ENCODE measurements at places on chromosomes 4 and X.

- no peak for DNase-seq
These were observed 16.8 kb downstream of the CPZ start for GRCh38 chr4:8609406-8609805.

DNA sequence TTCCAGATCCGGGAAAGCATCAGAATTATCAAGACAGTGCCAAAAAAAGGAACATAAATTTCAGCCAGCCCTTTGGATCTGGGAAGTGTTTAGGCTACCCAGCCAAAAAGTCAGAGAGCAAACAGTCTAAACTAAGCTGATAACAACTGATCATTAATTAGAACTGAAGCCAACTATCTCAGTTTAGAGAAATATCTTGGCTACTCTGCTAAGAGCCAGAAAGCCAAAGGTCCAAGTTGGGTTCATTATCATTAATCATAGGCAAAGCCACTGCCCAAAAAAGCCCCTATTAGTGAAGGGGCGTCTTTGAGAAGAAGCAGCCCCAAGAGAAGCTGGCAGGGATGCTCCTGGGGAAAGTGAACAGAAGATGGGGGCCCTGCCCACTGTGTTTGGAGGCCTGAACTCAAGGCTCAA, 37.0 kb upstream of the SHISA3 start:
- no peak for DNase-seq

DNA sequence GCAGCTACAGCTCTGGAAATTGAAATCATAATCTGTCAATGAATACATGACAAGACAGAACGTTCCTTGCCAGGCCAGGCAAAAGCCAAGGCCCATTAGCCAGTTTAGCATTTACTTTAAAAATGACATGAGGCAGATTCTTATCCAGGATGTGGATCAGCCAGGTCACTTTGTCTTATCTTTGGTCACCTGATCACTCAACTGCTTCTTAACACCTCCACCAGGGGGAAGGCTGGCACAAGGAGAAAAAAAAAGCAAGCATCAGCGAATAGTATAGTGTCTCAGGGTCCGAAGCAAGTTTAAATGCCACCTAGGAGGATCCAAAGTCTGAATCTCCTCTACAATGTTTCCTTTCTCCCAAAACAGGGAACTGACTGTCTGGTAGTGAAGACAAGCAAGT, 18.8 kb downstream of the ATP1B4 start:
- DNase-seq: peak; percentile 42

DNA sequence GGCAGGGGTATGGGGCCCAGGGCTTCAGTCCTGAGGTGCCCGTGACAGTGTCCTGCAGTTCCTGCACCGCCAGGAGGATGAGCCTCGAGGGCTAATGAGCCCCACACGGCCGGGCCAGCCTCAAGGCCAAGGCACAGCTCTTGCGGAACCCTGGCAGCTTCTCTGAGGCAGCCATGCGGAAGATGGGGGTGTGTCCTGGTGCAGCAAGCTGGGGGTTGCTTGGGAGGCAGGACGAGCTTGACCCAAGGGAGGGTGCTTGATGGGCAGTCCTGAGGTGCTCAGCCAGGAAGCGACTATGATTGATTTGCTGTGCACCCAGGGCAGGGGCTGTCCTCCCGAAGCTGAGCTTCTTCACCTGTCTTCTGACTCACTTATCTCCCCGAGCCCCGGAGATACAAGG, 9.1 kb upstream of the FGFR3 start:
- no peak for DNase-seq

- DNase-seq: no peak
These were observed 6.2 kb downstream of the NCAPG start for GRCh38 chr4:17817027-17817426.

DNA sequence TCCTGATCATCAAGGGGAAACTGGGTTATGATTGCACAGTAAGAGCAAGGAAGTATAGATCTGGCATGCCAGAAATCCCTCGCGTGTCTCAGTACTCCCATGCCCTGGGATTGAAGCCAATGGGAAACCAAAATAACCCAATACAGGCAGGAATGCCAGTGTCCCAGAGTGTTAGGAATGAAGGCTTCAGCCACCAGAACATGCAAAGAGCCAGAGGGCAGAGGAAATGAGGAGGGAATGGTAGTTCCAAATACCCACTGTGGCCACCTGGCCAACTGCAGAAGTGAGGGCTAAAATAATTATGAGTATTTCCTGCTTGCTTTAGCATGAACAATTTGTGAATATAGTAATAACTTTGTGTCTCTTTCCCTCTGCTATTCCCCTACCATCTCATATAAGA, 12.2 kb downstream of the MTNR1A start:
- DNase-seq: no peak

DNA sequence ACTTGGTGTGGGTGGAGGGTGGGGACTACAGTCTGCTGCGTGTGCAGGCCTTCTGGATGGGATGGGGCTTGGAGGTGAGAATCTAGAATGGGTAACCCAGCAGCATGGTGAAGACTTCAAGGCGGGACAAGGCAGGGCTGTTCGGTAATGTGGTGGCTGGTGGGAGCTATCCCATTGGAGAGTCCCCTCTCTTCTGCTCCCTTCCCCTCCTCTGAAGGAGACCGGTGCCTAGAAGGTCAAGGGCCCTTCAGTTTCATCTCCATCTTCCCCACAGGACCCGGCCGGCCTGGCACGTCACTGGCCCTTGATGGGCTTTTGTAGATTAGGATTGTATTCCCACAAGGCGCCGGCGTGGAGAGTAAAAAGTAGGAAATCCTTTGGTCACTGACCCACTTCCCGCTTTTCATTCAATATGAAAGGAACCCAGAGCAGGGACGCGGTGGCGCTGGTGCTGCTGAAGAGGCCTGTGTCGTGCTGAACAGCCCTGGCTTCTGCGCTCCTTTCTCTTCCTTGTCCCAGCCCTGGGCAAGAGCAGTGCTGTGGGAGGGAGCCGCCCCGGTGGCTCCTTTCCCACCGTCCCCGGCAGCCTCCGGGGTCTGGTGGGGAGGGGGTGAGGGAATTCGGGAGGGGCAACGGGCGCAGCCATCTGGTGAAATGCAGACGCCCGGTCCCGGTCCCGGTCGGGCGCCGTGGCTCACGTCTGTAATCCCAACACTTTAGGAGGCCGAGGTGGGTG, 7.3 kb upstream of the HMGB3 start:
- no peak for DNase-seq

GRCh38 chr4:177532358-177532757, 90.1 kb upstream of the AGA start:
- DNase-seq: no peak

- peak; percentile 62 for DNase-seq
These were observed 783 bp downstream of the RBPJ start for GRCh38 chr4:26321373-26322221.

DNA sequence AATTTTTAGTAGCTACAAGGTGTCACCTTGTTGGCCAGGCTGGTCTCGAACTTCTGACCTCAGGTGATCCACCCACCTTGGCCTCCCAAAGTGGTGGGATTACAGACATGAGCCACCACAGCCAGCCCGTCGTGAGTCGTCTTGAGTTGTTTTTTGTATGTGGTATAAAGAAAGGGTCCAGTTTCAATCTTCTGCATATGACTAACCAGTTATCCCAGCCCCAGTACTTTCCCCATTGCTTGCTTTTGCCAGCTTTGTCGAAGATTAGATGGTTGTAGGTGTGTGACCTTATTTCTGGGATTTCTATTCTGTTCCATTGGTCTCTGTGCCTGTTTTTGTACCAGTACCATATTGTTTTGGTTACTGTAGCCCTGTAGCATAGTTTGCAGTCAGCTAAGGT, 105.9 kb downstream of the OR13H1 start:
- DNase-seq: no peak

DNA sequence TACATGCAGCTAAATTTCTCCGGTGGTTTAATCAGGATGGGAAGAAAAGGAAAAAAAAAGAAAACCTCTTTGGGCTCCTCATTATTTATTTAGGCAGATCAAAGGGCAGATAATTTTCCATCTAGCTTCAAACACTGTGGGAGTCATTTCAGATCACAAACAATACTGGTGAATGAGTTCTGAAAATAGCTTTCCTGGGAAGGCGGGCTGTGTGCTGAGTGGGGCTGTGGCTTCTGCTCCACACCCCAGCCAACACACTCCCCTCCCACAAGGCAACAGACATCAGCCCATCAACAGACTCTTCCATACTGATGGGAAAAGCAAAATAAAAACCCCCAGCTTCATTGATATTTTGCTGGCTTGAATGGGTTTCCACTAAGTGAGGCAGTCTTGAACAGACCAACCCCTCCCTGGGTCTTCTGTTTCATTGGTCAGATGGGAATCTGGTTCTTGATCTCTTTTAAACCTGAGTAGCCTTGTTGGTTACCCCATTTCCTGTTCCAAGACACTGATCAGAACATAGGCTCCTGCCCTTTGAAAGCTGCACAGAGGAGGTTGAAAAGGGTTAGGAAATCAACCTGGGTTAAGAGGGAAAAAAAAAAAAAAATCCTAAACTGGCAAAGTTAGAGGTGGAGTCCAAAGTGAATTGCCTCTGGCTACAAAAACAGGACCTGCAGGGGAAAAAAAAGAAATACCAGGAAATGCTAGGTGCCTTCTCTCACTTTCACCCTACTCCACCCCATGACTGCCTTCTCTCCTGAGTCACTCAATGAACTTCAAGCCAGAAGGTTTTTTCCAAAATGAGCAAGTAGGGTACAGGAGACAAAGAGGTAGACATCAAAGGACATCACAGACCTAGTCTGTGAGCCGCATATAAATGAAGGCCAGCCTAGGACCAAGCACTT, 20.0 kb downstream of the AMOT start:
- no peak for DNase-seq

DNA sequence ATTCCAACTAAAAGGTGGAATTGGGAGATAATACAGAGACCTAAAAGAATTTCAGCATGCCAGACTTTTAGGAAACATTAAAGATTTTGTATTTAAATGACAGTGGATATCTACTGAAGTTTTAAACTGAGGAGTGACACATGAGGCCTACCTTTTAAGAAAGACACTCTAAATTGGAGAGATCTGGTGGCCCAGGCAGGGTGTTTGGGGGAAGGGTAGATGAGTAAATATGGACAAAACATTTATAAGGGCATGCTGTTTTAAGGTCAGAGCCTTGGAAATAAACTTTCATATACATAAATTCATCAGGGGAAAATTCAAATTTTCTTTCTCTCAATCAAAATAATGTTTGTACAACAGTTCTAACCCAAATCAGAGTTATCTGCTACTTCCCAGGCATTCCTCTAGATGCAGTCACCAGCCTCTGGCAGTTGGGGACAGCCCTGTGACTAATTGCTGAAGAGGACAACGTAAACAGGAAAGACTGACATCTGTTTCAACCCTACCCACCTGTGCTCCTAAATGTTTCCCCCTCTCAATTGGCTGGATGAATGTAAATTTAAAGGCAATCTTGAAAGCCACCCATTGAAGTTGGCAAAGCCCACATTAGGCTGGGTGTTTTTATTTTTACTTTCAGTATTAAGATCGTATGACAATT, 1646.9 kb upstream of the ADGRL3 start:
- no peak for DNase-seq

GRCh38 chr4:183288955-183289354, 31.1 kb downstream of the CLDN22 start:
- DNase-seq: no peak

DNA sequence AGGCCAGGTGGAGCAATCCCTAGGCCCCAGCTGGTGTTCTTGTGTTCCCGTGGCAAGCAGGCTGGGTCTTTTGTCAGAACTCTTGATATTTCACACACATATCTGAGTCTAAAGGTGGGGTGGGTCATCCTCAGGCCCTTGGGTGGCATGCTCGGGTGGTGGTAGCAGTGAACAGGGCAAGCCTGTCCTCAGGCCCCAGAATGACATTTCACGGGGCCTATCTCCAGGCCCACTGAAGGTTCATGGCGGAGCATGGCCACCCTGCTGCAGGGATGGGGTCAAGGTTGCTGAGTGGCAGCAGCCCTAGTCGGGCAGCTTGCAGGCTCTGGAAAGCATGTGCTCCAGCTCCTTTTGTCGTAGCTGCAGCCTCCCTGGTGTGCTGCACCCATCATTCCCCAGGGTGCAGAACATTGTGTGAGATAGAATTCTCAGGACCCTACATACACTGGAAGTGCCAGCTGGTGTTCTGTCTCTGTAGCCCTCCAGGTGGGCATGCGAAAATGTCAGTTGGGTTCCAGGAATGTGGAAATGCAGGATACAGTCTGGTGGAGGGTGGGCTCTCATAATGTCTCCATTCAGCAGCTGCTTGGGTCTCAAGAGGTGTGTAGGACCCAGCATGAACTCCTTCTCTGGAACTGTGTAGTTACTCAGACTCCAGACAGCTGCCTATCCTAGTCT, 1571.8 kb downstream of the STIM2 start:
- no peak for DNase-seq

GRCh38 chr4:179803857-179804256, 2361.6 kb upstream of the AGA start:
- DNase-seq: no peak

DNA sequence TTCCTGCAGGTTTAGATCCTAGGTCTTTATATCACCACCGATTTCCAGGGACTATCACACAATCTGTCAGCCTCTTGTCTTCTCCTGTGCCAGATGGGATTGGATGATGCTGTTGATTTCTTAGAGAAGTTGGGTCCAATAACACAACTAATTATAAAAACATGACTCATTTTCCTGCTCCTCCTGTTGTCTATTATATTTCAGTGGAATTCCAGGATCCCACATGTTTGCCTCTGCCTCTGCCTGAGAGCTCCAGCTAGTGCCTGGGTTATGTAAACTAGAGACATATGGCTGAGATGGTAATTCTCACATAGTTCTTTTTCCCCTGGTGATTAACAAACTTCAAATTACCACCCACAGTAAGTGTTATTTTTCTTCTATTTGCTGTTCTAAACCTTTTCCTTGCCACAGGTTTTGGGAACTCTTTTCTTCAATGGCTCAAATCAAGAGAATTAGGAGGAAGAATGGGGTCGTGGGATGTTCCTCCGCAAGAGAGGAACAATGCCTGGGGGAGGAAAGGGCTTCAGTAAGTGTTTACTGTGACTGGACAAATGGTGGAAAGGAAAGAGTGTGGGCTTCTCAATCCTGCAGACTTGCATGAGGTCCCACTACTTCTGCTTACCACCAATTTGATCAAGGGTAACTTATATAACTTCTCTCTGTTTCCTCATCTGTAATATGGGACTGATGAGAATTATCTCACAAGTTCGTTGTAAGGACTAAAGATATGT, 3.4 kb upstream of the HOPX start:
- no peak for DNase-seq

DNA sequence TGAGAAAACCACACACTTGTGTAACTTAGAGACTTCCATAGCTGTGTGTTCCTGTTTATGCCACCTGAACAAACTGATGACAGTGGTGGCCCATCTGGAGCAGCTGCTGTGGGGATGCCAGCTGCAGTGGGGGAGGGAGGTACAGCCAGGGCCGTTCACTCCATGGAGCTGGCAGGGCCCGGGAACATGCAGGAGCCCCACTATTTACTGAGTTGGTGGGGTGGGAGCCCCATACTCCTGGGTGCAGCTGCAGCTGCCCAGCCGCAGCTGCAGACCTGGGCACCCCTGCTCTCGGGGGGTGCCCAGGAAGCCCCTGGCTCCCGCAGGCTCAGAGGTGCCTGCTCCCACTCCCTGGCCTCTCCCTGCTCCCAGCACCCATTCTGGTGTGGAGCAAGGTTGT, 398.6 kb upstream of the RASGEF1B start:
- DNase-seq: no peak
